ENCODE measurements at places on chromosomes 2 and 18.

GRCh38 chr2:110818767-110819481, 86.6 kb downstream of the ACOXL start:
- no peak for DNase-seq

DNA sequence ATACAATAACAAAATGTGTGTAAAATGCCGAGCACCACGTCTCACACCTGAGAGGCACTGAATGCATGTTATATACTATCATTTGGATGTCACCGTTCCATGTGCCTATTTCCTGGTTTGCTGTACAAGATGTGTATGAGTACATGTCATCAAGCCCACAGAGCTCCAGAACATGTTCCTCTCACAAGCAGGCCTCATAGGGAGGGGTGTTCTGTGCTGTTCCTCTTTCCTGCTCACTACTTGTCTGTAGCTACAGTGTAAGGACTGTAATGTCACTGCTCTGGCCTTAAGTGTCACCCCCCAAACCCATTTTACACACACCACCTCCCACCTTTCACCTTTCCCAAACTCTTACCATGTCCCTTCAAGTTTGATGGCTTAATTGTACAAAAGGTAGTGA, 1.8 kb downstream of the AFF3 start:
- DNase-seq, result no peak

DNA sequence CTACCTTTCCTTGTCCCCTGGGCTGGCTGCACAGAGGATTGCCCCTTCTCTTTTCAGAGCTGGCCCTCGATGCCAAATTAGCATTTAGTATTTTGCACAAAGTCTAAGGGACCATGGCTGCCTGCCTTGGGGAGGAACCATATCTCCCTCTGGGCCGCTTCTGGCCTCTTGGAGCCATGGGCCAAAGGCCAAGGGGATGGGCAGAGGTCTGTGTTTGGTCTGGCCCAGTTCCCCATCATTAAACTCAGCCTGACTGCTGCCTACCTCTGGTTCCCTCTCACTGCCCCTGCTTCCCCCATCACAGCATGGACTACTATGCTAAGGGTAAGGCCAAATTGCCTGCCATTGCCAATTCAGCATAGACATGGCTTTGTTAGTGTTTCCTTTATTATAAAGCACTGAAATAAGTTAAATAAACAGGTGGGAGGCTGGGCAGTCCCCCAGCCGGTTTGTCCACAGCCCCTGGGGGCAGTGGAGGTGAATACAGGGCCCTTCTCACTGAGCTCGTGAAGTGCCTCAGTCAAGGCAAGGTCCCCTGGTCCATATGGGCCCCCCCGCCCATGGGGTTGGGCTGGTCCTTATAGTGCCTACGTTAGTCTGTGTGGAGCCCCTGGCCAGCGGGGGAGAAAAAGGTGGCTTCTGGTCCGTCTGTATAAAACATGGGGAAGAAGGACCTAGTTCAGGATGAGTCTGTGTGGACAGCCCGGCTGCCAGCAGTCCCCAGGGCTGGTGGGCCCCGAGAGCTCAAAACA, 3.5 kb downstream of the ZNF513 start:
- no peak for DNase-seq

DNA sequence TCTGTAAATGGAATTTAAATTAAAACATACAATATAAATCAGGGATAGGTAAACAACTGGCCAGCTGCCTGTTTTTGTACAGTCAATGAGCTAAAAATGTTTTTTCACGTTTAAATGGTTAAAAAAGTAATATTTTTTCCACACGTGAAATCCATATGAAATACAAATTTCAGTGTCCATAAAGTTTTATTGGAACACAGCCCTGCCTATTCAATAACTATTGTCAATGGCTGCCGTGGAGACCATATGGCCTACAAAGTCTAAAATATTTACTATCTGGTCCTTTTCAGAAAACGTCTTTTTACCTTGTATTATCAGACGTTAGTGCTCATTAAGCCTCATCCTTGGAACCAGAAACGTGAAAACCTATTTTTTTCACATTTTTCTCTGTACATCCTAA, 1.3 kb downstream of the TMEM17 start:
- no peak for DNase-seq

GRCh38 chr2:29920631-29921559, 491 bp downstream of the ALK start:
- DNase-seq, result peak; percentile 11

- no peak for DNase-seq
Measured at GRCh38 chr2:195094330-195094729, 562.7 kb upstream of the SLC39A10 start.

GRCh38 chr2:60839126-60839813, 42.1 kb upstream of the REL start:
- DNase-seq, result no peak

DNA sequence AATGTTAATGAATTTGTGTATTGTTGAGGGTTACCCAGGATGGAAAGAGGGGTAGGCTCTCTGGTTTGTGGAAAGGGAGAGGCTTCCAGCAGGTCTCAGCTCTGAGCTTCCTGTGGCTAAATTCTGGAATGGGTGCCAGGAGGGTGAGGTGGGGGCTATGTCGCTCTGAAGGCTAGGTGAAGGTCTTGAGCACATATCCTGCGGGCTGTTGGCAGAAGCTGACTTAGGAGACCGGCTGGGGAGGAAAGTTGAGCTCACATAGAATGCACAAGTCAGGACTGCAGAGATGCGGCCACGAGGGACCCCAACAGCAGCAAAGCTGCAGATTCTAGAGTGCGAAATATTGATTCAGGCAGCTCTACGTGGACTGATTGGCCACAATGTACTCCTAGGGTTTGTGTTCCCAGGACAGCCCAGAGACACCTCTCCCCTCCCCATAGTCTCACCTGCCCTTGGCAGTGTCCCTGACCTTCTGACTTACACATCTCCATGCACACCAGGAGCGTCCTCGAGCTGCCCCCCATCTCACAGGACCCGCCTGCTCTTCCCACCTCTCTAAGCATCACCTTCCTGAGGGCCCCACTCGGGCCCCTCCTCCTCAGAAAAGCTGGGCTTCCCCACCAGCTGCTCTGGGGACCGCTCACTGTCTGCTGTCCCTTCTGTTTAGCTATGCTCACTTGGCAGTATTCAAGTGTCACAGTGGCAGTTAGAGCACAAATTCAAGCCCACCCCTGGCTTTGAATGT, 72.6 kb downstream of the ALK start:
- DNase-seq, result no peak

- DNase-seq, result no peak
Measured at GRCh38 chr2:191045141-191045540, 31.2 kb upstream of the STAT1 start.

DNA sequence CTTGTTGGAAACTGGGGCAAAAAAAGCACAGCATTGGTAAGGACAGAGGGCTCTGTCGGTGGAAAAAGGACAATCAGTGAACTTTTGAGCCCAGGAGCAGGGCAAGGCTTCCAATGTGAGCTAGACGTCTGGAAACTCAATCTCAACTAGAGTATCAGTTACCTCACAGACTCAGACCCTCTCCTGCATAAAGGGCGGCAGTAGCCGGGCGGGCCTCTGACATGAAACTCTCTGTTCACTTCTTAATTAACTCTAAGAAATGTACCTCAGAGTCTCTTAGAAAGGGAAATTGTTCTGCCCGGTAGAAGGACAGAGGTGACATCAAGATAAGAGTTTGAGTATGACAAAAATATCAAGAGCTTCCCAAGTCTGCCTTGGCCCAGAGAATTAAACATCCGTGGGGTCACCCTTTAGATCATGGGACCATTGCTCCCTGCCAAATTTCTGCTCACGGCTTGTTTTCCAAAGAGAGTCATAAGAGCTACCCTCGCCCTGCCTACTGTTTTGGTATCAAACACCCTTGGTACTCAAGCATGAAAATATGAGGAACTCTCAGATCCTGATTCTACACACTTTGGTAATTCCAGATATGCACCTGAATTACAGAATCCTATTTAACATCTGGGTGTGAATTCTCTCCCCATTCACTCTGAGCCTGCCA, 103.5 kb upstream of the PKDCC start:
- no peak for DNase-seq

- DNase-seq, result no peak
Measured at GRCh38 chr18:46324087-46324955, 220.1 kb downstream of the HAUS1 start.

DNA sequence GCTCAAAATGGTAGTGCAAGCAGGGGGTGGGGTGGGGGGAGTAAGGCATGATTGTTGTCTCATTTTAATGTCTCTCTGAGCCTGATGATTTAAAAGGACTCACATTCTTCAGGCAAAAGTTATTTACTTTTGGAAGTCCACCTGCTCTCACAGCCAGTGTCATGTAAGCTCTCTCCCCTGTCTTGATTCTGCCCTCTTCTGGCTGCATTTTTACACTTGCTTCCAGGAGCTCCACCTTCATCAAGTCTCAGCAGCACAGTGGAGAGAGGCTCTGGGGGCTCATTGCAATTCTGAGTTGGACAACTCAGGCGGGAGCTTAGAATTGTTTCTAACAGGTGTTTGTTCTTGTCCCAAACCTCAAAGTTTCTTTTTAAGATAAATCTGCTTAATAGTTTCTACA, 39.2 kb downstream of the GNAL start:
- DNase-seq, result no peak

DNA sequence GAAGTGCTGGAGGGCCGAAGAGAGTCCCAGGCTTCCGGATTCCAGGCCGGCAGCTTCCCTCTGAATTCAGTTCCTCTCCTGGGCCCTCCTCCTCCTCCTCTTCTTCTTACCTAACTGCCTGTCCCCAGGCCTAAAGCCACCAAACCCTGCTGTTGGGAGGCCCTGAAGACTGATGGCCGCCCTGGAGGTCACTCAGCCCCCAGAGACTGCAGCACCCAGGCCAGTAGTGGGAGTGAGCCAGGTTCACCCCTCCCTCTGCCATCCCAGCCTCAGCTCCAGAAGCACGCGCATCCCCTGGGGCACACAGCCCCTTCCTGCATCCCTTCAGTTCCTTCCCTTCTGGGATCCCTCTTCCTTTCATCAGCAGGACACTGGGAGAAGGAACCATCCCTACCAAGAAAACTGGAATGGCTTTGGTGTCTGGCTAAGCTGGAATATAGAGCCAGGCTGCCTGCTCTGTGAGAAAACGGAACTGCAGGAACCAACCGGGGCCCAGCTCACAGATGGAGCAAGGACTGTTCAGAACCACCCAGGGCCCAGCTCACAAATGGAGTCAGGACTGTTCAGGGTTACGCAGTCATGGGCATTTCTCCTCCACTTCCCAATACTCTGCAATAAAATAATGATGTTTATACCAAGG, 127.4 kb downstream of the NDUFA10 start:
- no peak for DNase-seq

GRCh38 chr18:26634631-26635030, 86.3 kb upstream of the KCTD1 start:
- no peak for DNase-seq

DNA sequence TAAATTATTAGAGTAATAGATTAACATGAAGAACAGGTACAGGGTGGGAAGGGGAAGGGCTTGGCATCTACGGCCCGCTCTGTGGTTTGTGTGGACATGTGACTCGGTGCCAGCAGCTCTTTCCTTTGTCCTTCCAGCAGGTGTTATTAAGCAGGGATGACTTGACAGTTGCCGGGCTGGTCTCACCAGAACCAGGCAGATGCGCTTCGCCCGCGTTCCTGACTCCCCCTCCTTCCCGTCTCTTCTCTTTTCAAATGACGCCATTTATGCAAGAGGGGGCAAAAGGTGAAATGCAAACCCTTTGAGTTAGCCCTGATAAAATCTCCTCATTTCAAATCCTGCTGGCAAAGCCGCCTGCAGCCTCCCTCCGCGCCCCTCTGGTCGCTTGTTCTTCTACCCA, 38.9 kb upstream of the MGAT4A start:
- no peak for DNase-seq

GRCh38 chr2:152227969-152228592, 52.5 kb upstream of the STAM2 start:
- DNase-seq, result no peak

DNA sequence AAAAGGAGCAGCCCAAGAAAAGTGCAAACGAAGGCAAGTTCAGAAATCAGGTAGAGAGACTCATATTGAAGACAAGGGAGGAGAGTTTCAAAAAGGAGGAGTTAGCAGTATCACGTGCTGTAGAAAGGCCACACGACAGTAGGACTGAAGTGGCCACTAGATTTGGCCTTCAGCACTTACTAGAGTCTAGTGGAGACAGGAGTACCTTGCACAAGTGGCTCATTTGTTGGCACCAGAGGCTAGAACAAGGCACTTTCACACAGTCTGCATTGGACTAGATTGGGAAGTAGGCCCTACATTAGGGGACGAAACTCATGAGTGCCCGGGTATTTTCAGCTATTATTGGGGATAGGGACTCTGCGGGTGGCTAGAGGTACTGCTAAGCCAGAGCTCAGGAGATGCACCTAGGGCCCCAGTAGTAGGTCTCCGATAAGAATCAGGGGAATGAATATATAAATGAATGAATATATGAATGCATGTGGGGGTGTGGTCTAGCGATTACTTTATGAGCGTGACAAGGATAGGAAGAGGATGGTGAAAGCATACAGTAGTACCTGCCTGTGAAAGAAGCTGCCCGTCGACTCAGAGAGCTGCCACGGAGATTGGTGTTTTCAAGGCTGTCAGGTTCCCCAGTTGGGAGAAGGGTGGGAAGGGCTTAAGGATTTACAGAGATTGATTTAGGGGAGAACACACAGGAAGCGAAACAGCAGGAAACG, 1.4 kb upstream of the NCOA1 start:
- no peak for DNase-seq

DNA sequence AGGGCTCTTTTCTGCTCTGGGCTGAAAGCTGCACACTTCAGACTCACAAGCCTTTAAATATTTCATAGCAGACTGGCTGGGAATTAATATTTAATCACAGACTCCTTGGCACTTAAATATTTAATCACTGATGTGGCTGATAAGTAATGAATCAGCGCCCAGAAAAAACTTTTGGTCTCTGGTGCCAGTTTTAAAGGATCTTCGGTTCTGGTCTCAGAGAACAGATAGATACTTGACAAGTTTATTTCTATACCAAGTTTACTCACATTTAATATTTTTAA, 201.2 kb downstream of the MYCN start:
- no peak for DNase-seq

GRCh38 chr2:132593171-132593570, 76.8 kb downstream of the LYPD1 start:
- no peak for DNase-seq

GRCh38 chr2:84629550-84629949, 113.3 kb downstream of the DNAH6 start:
- no peak for DNase-seq

DNA sequence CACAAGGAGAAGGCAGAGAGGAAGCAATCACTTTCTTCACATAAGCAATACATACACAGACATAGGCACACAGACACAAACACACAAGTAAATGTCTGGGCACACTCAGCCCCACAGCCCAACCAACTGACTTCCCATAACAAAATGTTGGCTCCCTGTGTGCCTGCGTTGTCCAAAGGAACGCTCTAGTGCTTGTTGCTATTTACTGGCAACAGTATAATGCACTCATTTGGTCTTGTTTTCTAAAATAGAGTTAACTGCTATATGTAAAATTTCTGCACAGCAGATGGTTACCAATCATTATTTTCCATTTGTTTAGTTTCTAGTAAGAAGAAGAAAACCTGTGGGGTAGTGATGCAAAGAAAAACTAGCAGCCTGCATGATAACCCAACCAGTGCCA, 16.5 kb downstream of the FIGN start:
- DNase-seq, result peak; percentile 81

- peak; percentile 15 for DNase-seq
Measured at GRCh38 chr18:4453874-4454536, 1.1 kb downstream of the DLGAP1 start.

- DNase-seq, result no peak
Measured at GRCh38 chr2:60589104-60589503, 35.6 kb upstream of the BCL11A start.

Measured in posterior cingulate gyrus (tissue), 11 donors.